CD8-positive, alpha-beta memory T cell (primary cell): ENCODE measurements at places on chromosomes 2 and 18. TPM values are rescaled to one million over a fixed set of nuclear protein-coding genes. Genes with fewer than 3 reads are reported as not detected.

Gene CD28
- total RNA-seq = 66.4 TPM

Gene BMP10
- not detected for total RNA-seq

Gene DHX57
- 21.3 TPM for total RNA-seq

Gene GKN2
- total RNA-seq = not detected

Gene LOXHD1
- total RNA-seq = not detected
